ENCODE measurements at places on chromosomes 5 and 9. TPM values are rescaled to one million over a fixed set of nuclear protein-coding genes. Genes with fewer than 3 reads are reported as not detected.

DNA sequence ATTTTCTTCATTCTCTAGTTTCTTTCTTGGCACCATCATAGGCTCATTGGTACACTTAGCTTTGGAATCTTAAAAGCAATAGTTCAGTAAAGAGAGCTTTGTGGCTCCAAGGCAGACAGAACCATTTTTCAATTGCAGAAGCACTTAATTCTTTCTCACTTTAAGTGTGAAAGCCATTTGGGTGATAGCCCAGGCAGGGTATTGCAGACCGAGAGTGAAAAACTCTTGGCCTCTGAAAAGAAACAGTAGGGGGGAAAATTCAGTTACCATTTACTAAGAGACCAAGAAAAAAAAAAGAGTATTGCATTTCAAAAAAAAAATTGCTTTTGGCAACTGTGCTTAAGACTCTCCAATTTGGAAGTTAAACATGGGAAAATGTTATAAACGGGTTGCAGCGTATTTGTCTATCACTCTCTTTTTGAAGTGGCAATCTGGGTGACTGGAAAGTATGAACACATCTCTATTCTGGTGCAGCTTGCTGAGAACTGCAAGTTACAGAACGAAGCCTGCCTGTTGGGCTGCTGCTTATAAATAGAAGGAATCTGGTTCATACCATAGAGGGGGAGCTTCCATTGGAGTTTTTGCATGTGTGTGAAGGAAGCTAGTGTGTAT, 170.5 kb downstream of the TLE4 start:
- DNase-seq, result no peak

- DNase-seq, result no peak
These were observed 674.4 kb downstream of the PRR16 start for GRCh38 chr5:121138495-121138907.

DNA sequence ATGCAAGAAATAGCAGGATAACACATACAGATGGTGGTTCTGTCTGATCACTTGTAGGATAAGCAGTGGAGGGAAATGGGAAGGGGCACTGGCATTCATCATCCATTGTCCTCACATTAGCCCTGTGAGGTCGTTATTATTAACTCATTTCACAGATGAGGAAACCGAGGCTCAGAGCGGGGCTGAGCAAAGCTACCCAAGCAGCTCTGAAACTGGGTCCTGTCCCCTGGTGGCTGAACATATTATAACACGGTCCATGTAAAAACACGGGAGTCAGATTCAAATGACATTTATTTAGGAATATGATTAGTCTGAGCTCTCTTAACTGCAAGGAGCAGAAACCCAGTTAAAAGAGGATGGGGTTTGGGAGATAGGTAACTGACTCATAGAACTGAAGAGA, 43.1 kb downstream of the HRH2 start:
- DNase-seq, result no peak

- no peak for DNase-seq
These were observed 486.7 kb downstream of the TMEM232 start for GRCh38 chr5:110239786-110240185.

Gene FAM78A
- total RNA-seq, result 0.88 TPM

Gene RPL12
- 1,592 TPM for total RNA-seq

GRCh38 chr5:114782869-114783268, 386.8 kb downstream of the TRIM36 start:
- no peak for DNase-seq

DNA sequence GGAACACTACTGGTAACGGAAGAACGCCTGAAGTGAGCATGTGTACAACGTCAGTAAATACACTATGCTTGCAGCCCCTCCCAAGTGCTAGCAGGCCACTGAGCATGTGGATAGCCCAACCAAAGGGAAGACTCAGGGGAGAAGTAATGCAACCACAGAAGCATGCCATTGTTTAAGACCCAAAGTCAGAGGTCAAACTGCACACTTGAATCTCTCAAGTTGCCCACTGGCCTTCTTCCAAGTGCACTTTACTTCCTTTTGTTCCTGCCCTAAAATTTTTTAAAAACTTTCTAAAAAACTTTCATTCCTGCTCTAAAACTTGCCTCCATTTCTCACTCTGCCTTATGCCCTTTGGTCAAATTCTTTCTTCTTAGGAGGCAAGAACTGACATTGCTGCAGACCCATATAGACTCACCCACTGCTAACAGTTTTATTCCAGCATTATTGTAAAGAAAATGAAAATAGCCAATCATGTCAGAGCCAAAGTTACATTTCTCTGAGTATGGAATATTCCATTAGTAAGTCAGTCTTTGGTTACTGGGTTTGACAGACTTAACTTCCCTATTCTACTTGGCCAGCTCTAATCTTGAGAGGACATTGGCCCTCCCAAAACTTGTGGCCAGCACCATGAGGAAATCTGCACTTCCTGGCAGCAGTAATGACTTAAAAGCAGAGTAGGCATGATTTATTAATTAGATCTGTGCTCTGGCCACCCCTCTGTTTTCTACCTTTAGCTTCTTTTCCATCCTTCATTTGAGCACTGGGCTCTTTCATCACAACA, 76.9 kb downstream of the TSSK1B start:
- DNase-seq, result no peak

Gene TARS1
- total RNA-seq, result 278 TPM

GRCh38 chr9:81380504-81381359, 308.6 kb downstream of the TLE1 start:
- no peak for DNase-seq

GRCh38 chr5:103498211-103498610, 64.4 kb downstream of the NUDT12 start:
- no peak for DNase-seq

DNA sequence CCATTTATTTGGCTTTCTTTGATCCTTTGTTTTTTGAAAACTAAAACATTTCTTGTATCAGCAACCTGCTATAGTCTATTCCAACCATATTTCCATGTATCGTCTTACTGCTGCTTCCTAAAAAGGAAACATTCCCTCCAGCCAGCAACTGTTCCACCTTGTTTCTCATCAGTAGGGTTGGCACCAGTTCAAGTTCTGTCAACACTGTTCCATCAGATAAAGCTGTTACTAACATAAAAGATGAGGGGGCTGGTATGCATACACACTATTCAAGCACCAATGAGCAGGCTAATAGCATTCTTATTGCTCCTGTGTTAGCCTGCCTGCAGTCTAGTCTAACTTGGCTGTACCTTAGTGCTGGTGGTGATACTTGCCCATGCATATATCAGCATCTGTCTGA, 178.3 kb downstream of the CWC27 start:
- no peak for DNase-seq

Gene ANKRD31
- 0.66 TPM for total RNA-seq

Gene STPG3
- not detected for total RNA-seq

- DNase-seq, result no peak
These were observed 42.1 kb upstream of the EEIG1 start for GRCh38 chr9:128022886-128023285.

GRCh38 chr5:100469767-100470166, 65.4 kb upstream of the FAM174A start:
- no peak for DNase-seq

GRCh38 chr5:172700365-172701290, 59.6 kb downstream of the NEURL1B start:
- no peak for DNase-seq

- DNase-seq, result no peak
These were observed 2.9 kb upstream of the SCAI start for GRCh38 chr9:125146247-125146646.

GRCh38 chr5:116613445-116613844, 38.8 kb upstream of the SEMA6A start:
- DNase-seq, result no peak

GRCh38 chr5:89036166-89036565, 153.2 kb upstream of the MEF2C start:
- no peak for DNase-seq

GRCh38 chr9:96006296-96006879, 130.9 kb downstream of the ERCC6L2 start:
- no peak for DNase-seq
